ENCODE measurements at places on chromosomes 2 and 18.

- DNase-seq = no peak
Measured at GRCh38 chr18:2644535-2644934, 11.0 kb upstream of the SMCHD1 start.

GRCh38 chr2:5696945-5697521 lies 4.8 kb downstream of the SOX11 start:
- DNase-seq = peak; percentile 47

- no peak for DNase-seq
Measured at GRCh38 chr2:63444565-63445288, 143.6 kb downstream of the WDPCP start.

DNA sequence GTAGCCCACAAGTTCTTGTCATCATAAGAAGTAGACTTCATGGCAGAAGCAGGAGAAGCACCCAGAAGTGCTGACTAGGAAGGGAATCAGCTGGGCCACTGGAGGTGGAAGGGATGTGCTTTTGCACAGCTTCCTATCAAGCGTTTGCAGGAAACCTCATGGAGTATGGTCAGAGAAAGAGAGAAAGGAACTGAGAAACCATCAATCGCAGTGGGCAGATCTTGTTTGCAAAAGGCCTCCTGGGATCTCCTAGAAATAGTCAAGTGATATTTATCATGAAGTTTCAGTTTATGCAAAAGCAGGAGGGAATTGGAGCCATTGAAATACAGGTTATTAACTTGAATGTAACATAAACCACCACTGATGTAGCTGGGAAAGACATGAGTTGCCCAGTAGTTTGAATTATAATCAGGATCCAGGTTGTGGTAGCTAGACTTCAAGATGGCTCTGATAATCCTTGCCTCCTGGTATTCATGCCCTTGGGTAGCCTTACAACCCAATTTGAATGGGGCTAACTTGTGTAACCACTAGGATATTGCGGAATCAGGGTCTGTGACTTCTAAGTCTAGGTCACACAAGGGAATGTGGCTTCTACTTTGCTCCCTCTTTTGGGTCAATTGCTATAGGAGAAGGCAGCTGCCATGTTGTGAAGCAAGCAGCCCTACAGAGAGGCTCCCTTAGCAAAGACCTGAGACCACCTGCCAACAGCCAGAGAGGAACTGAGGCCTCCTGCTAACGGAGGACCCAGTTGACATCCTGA lies 69.8 kb upstream of the TCF4 start:
- DNase-seq = no peak

DNA sequence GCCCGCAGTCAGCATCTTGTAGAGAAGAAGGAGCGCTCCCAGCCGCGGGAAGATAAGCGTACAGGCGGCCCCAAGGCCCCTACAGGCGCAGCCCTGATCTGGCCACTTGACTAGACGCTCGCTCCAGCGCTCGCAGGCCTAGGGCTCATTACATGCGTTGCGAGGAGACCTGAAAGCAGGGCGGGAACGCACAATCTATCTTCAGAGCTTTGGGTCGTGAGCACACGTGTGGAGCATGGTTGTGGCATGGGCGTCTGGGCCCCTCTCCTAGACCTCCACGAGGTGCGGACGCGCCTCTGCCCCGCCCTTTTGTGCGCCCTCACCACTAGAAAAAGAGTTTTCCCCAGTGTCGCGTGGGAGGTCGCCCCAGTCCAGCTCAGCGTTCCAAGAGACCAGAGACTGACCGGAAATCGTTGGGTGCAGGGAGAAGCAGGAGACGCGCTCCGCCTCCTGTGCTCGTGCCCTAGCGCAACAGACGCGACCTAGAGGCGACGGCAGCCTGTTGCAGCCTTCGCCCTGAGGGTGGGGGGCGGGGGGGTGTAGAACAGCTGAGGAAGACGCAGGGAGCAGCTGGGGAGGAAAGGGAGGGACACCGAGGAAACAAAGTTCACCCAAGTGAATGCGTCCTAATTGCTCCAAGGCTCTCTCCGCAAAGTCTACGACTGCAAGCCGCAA lies 12.6 kb downstream of the NR4A2 start:
- DNase-seq = peak; percentile 17

DNA sequence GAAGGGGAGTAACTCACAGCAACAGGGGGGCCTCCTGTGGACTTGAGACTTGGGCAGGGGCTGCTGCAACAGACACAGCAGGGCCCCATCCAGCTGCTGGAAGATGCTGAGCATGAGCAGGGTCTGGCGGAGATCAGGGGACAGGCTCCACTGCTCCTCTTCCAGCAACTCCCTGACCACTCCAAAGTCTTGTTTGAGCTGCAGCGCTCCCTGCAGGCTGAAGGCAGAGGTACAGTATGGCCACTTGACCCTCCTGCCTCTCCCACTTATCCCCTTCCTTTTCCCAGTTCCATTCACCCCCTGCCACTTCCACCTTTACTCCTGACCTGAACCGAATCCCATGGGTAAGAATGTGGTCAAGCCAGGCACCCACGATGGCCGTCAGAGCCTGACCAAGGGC lies 2.4 kb upstream of the MRPL53 start:
- no peak for DNase-seq

DNA sequence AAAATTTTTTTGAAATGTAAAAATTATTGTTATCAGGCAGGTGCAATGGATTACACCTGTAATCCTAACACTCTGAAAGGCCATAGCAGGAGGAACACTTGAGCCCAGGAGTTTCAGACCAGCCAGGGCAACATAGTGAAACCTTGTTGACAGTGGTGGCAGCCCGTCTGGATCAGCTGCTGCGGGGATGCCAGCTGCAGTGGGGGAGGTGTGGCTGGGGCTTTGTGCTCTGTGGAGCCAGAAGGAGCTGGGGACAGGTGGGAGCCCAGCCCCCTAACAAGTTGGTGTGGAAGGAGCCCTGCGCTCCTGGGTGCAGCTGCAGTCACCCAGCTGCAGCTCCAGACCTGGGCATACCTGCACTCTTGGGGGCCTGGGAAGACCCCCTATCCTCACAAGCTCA lies 182.4 kb upstream of the MC4R start:
- no peak for DNase-seq

GRCh38 chr2:214652473-214652872 lies 157.0 kb downstream of the BARD1 start:
- no peak for DNase-seq

GRCh38 chr2:171655586-171655985 lies 31.7 kb upstream of the DYNC1I2 start:
- DNase-seq = no peak

DNA sequence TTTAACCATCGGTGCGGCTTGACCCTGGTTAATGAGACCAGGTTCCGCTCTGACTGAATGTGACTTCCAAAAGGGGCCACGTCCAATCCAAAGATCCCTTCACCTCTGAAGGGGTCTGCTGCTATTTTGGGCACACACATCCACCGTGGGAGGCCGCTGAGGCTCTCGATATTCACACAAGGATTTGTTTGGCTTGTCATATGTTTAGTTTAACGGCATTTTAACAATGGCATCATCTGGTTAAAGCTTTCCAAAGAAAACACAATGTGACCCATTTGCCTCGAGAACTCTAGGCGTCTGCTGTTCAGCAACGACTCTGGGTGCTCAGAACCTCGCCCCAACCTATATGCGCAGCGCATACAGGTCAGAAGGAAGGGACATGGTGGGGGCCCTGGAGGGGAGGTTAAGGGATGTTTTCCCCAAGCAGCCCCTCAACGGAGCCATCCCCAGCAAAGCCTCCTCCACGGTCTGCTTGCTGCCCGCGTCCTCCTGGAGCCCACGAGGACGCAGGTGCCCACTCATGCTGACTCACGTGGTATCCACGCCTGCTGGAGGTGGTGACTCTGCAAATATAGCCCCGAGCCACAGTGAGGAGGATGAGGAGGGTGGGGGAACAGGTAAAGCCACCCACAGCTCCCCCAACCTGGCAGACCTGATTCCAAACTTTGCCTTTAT lies 260.3 kb downstream of the HDAC4 start:
- no peak for DNase-seq

DNA sequence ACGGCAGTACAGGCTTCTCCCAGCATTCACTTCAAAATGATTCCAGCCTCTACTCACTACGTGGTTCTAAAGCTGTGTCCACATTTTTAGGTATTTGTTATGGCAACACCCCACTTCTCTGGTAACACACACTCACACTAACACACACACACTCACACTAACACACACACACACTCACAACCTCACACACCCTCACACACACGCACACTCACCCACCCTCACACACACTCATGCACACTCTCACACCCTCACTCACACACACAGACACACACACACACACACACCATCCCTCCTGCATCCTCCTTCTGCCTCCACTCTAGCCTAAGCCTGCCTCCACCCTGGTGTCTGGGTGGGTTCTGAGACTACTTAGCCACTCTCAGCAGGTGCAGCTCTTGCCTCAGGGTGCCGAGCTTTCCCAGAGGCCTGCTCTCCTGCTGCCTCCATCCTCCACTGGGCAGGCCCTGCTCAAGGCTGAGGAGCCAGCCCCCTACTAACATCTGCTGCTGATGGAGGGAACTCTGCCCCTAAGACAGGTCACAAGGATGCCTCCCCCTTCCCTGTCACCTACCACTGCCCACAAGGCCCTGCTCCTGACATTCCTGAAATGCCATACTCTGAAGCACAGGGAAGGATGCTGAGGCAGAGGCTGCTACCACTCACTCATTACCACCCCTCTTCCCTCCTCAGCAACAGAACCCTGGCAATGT lies 63.9 kb downstream of the NCAPH start:
- no peak for DNase-seq

GRCh38 chr2:60366135-60366712 lies 187.2 kb downstream of the BCL11A start:
- DNase-seq = no peak

DNA sequence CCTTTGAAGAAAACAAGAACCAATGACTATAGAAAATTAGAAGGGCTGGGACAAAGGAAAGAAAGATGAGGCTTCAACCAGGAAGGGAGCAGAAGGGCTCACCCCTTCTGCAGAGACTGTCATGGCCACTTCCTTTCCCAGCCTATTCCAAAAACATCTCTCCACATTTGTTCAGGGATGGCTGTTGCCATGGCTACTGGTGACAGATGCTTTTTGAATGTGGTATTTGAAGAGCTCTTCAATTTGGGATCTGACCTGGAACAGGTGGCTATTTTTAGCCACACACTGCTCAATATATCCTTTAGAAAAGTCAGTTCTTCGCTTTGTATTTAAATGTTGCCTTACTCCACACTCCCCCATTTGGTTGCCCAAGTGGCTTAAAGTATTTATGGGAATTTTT lies 64.1 kb upstream of the LCLAT1 start:
- DNase-seq = no peak

DNA sequence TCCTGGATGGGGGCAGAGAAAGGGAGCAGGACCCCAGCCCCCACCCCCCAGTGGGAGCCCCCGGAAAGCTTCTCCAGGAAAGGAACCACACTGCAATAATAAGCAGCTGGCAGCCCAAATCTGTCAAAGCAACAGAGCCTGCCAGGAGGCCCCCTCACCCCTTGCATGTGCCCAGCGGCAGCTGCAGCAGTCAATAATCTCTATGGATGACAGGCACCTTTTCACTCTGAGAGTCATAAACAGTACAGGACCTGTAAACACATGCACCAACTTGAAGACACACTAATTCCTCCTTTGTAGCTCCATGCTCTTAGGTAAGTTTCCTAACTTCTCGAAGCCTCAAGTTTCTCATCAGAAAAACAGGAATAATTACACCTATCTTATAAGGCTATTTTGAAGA lies 26.2 kb upstream of the KDM3A start:
- no peak for DNase-seq

DNA sequence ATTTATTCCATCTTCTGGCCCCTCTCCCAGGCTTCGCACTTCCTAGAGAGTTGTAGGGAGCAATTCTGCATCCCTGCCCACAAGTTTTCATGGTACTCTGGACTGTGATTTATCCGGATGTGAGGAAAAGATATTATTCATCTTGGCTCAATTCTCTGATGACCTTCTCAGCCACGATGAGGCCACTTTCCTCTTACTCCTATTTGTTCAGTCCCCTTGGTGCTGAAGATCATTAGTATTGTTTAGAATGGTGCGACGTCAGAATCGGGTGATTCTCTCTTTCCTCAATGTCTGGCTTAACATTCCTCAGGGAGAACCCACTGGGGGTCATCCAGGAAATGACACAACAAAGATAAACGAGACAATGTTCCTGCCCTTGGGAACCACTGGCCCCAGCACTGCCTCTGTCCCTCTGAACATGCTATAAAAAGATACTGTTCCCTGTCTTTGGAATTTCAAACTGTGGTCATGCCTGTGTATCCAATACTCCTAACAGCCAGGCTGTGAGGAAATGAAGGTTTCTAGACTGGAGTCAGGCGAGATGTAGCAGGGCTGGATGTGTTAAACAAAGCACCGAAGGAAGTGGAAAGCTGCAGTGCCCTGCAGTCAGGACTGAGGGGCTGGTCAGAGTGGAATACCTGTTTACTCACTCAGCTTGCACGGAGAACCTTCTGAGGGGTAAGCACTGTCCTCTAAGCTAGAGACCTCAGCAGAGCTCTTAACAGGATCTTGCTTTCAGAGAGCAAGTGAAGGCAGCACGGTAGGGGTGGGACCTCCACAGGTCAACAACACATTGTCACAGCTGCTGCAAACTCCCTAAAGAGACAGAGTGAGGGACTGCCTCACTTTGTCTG lies 12.9 kb upstream of the GLI2 start:
- peak; percentile 89 for DNase-seq

- DNase-seq = no peak
Measured at GRCh38 chr2:137500599-137500998, 463.7 kb upstream of the HNMT start.

GRCh38 chr2:26683583-26683982 lies 8.9 kb upstream of the KCNK3 start:
- no peak for DNase-seq

DNA sequence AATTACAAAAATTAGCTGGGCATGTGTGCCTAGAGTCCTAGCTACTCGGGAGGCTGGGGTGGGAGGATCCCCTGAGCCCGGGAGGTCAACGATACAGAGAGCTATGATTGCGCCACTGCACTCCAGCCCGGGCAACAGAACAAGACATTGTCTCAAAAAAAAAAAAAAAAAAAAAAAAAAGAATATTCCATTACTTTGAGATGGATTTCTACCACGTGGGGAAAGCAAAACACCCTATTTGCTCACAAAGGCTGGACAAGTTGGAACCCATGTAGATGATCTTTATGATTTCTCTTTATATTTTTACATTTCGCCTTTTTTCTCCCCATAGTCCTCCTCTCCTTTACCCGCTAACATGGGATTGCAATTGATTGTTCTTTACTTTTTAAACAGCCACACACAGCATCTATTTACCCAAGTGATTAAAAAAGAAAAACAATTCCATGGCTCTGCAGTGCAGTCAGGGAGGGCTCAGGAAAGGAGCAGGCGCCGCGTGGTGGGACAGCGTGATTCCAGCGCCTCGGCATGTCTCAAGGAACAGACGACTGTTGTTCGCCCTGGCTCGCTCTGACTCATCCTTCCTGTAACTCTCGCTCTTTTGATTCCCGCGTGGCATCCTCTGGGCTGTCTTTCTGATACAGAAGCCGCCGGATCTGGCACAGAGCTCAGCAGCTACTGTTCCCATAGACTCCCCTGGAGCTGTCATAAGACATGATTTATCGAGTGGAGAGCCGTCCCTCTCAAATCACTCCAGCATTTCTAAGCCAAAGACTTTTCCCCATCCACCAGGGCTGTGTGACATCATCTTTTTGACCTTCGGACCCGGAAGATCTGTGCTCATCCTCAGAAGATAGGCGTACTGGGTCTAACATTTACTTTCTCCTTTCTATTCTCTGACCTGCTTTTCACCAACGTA lies 230.4 kb upstream of the AGAP1 start:
- DNase-seq = peak; percentile 91

- peak; percentile 17 for DNase-seq
Measured at GRCh38 chr2:140353541-140353940, 1573.4 kb upstream of the NXPH2 start.

- no peak for DNase-seq
Measured at GRCh38 chr2:64336171-64336570, 117.8 kb upstream of the LGALSL start.

All from astrocyte (in vitro differentiated cells and primary cell).